ENCODE measurements at places on chromosomes 6 and 20. TPM values are rescaled to one million over a fixed set of nuclear protein-coding genes. Genes with fewer than 3 reads are reported as not detected.

DNA sequence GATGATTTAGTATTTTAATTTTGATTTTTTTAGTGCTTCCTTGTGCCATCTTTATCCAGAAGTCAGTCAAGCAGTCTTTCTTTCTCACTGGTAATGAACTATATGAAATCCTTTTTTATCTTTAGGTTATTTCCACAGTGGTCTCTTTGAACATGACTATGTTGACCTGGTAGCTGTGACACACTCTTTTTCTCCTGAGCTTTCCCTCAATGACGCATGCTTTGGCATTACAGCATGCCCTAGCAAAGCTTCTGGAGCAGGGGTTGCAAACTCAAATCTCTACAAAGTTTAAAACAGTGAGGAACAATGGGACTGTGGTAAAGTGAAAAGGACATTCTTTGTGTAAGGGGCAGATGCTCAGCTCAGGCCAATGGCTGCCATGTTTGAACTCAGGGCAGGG is 4.5 kb upstream of the PLAGL1 start:
- no peak overlapping the region for H3K4me3 ChIP-seq
- no peaks in the 10 kb centered on the region for H3K27me3 ChIP-seq
- no peak overlapping the region for H3K27ac ChIP-seq
- peaks cover 3% of the 10 kb centered on the region for H3K4me1 ChIP-seq
- no peak for DNase-seq

DNA sequence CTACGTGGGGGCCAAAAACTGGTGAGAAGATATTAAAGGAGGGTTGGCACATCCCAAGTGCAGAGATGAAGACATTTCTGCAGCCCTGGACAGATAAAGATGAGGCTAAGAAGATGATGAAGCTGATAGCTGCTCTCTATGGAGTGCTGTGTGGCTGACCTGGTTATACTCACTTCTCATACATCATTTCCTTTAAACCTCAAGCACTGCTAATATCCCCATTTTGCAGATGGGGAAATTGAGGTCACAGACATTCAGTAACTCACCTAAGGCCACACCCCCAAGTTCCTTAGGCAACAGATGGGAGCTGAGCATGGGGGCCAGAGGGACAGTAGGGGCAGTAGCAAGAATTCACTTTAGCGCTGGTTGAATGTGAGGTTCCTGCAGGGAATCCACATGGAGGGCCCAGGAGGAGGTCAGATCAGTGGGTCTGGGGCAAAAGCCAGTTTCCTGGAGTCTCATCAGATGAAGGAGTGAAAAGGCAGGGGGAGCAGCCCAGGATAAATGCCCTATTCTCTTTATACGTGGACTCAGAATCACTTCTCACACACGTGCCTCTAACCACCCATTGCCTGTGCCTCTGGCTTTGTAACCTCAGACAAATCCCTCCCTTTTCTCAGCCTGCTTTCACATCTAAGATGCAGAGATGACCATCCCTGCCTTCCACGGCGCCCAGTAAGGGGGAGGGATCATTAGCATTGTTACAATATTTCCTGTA is 125.8 kb downstream of the NFATC2 start:
- H3K27ac ChIP-seq: no peak overlapping the region
- no peaks in the 10 kb centered on the region for H3K4me1 ChIP-seq
- DNase-seq: no peak
- H3K4me3 ChIP-seq: no peak overlapping the region
- no peaks in the 10 kb centered on the region for H3K27me3 ChIP-seq

- H3K27me3 ChIP-seq: no peaks in the 10 kb centered on the region
- H3K27ac ChIP-seq: no peak overlapping the region
- no peak for DNase-seq
- H3K4me3 ChIP-seq: no peak overlapping the region
These were observed 67.2 kb upstream of the SYNDIG1 start for GRCh38 chr20:24402188-24402587.

The HLA-G gene
- total RNA-seq: 91.3 TPM

DNA sequence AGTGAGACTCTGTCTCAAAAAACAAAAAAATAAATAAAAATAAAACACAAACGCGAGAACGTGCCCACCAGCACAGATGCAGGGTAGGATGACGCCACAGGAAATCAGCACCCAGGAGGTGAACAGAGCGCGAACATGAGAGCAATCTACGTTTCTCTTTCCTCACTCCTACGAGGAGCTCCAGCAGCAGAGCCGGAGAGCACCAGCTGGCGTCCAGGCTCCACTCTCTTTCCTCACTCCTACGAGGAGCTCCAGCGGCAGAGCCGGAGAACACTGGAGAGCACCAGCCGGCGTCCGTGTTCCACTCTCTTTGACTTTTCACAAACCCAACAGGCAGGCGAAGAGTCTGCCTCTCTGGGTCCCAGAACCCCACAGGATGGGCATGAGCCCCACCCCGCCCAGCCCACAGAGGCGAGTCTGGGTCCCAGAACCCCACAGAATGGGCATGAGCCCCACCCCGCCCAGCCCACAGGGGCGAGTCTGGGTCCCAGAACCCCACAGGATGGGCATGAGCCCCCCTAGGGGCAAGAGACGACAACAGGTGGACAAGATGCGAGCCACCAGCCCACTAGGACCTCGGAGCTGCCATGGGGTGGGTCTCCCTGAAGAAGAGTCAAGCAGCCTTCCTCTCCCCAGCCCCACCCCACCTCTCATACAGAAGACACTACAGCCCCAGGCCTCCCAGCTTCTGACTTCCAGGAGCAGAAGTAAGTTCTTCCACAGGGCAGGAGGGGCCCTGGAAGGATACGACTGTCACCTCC is 20.2 kb downstream of the ZBTB46 start:
- no peaks in the 10 kb centered on the region for H3K36me3 ChIP-seq
- no peak for DNase-seq
- no peaks in the 10 kb centered on the region for H3K27me3 ChIP-seq
- no peaks in the 10 kb centered on the region for H3K4me1 ChIP-seq
- no peak overlapping the region for H3K4me3 ChIP-seq

- H3K27me3 ChIP-seq: peaks cover 3% of the 10 kb centered on the region
- H3K4me1 ChIP-seq: no peaks in the 10 kb centered on the region
- DNase-seq: no peak
- no peaks in the 10 kb centered on the region for H3K36me3 ChIP-seq
- no peak overlapping the region for H3K4me3 ChIP-seq
- no peak overlapping the region for H3K27ac ChIP-seq
These were observed 266.3 kb downstream of the ERMARD start for GRCh38 chr6:170017603-170018320.

- peak overlapping the region; percentile 99 for H3K27ac ChIP-seq
- no peaks in the 10 kb centered on the region for H3K36me3 ChIP-seq
- H3K4me3 ChIP-seq: peak overlapping the region; percentile 37
- no peaks in the 10 kb centered on the region for H3K4me1 ChIP-seq
- DNase-seq: peak; percentile 74
These were observed 778 bp upstream of the LOC128125822 start for GRCh38 chr6:63571361-63572043.

The SCRT2 gene
- total RNA-seq: not detected

- H3K4me3 ChIP-seq: peak overlapping the region; percentile 95
- H3K27ac ChIP-seq: no peak overlapping the region
- no peaks in the 10 kb centered on the region for H3K27me3 ChIP-seq
- no peaks in the 10 kb centered on the region for H3K36me3 ChIP-seq
- DNase-seq: no peak
These were observed 1.1 kb downstream of the NDRG3 start for GRCh38 chr20:36744764-36745191.

The ECT2L gene
- not detected for total RNA-seq

- no peak for DNase-seq
- no peaks in the 10 kb centered on the region for H3K36me3 ChIP-seq
- no peaks in the 10 kb centered on the region for H3K4me1 ChIP-seq
- H3K27ac ChIP-seq: no peak overlapping the region
These were observed 118.8 kb upstream of the TRAF3IP2 start for GRCh38 chr6:111724505-111724904.

DNA sequence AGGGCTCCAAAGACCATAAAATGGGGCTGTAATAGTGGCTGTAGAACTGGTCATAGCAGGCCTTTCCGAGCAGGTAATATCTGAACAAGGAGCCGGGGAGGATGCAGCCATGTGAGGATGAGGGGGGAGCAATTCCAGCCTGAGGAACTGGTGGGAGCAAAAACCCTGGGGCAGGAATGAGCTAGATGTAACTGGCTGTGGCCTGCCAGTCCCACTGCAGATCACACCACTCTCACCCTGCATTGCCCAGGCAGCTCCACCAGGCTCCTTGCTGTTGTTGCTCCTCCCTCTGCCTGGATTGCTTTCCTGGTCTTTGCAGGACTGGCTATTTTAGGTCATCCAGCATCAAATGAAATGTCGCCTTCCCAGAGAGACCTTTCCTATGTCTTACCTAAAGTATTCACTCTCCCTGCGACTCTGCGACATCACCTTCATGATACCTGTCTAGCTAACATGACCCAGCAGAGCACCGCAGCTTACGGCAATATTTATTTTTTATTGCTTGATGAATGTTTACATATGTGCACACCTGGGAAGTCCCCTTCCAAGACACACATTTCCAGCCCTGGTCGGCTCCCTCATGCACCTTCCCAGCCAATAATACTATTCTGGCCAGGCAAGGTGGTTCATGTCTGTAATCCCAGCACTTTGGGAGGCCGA is 2.4 kb upstream of the ZFP64 start:
- DNase-seq: peak; percentile 69
- H3K27me3 ChIP-seq: no peaks in the 10 kb centered on the region
- H3K4me1 ChIP-seq: no peaks in the 10 kb centered on the region
- H3K36me3 ChIP-seq: no peaks in the 10 kb centered on the region
- peak overlapping the region; percentile 41 for H3K27ac ChIP-seq
- H3K4me3 ChIP-seq: no peak overlapping the region

- no peak overlapping the region for H3K27ac ChIP-seq
- peaks cover 4% of the 10 kb centered on the region for H3K4me1 ChIP-seq
- H3K27me3 ChIP-seq: no peaks in the 10 kb centered on the region
These were observed 5.7 kb upstream of the TENT5A start for GRCh38 chr6:81758221-81758620.

- H3K4me1 ChIP-seq: no peaks in the 10 kb centered on the region
- DNase-seq: no peak
- no peak overlapping the region for H3K4me3 ChIP-seq
- H3K27ac ChIP-seq: no peak overlapping the region
- no peaks in the 10 kb centered on the region for H3K27me3 ChIP-seq
These were observed 234.2 kb downstream of the HACE1 start for GRCh38 chr6:104625536-104625935.

The LST1 gene
- total RNA-seq: 9.2 TPM

DNA sequence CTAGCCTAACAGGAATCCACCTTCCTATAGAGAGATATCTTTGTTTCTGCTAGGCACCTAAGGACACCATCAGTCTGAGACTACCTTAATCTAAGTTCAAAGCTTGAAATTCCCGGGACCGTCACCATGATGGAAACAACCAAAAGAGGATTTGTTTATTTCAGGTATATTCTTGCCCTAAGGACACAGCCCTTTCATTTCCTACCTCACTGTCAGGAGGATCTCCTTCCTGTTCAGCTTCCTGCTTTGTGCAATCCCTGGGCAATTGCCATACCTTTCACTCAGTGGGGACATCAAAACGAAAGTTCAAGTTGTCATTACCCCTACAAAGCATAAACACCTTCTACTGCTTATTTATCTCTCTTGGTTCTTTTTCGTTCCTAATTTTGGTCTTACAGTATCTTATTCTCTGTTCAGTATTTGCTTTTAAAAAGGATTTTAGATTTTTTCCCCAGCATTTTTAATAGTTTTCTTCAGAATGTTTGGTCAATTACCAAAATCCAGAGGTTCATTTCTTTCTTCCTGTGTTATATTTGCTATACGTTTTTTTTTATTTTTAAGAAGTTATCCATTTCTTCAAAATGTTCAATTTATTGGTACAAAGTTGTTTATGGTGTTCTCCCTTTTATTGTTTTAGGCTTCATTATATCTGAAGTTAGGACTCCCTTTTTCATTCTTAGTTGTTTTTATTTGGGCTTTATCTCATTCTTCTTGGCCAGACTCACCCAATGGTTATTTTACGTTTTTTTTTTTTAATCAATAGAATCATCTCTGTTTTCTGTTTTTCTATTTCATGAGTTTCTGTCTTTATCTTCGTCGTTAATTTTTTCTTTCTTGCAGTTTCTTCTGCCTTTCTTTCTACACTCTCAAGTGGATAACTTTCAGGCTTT is 13.0 kb upstream of the TBPL1 start:
- no peaks in the 10 kb centered on the region for H3K36me3 ChIP-seq
- no peak overlapping the region for H3K27ac ChIP-seq
- no peak overlapping the region for H3K4me3 ChIP-seq

DNA sequence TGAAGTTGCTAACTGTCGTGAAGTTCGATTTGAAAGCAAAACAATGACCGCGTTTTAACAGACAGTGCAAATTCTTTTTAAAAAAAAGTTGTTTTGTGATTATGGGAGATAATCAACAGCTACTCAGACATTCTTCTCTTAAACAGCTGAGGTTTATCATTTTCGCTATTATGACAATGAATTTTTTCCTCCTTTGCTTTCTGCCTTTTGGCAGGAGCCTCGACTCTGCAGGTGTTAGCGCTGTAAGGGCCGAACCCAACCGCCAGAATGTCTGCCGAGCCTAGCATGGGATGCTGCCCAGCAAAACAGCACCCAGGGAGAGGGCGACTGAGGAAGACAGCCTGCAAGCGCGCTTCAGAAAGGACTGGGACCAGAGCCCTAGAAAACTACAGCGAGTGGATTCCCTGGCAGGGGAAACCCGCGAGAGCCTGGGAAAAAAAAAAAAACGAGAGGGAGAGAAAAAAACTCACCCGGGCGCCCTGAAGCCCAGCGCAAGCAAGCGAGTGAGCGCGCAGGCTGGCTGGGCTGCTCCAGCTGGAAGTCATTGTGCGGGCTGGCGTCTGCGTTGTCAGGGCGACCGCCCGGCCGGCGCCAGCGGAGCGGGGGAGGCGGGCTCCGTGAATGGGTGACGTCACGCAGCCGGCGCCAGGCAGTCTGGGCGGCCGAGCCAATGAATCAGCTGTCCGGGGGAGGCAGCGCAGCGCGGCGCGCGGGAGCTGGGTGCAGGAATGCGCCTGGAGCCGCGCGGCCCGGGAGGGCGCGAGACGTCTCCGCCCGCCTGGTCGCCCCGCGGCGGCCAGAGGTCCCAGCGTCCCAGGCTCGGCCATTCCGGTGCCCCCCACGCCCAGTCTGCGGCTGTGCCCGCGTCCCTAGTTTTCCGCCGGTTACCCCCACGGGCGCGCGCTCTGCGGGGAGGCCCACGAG is 32.7 kb upstream of the ID4 start:
- no peaks in the 10 kb centered on the region for H3K36me3 ChIP-seq
- peaks cover 7% of the 10 kb centered on the region for H3K4me1 ChIP-seq
- H3K4me3 ChIP-seq: peak overlapping the region; percentile 49
- H3K27me3 ChIP-seq: no peaks in the 10 kb centered on the region
- DNase-seq: peak; percentile 94

The DSN1 gene
- 24.2 TPM for total RNA-seq

- no peaks in the 10 kb centered on the region for H3K36me3 ChIP-seq
- no peak overlapping the region for H3K4me3 ChIP-seq
- no peaks in the 10 kb centered on the region for H3K27me3 ChIP-seq
- DNase-seq: peak; percentile 59
- H3K27ac ChIP-seq: no peak overlapping the region
These were observed 43.6 kb downstream of the AFDN start for GRCh38 chr6:167870321-167870720.

DNA sequence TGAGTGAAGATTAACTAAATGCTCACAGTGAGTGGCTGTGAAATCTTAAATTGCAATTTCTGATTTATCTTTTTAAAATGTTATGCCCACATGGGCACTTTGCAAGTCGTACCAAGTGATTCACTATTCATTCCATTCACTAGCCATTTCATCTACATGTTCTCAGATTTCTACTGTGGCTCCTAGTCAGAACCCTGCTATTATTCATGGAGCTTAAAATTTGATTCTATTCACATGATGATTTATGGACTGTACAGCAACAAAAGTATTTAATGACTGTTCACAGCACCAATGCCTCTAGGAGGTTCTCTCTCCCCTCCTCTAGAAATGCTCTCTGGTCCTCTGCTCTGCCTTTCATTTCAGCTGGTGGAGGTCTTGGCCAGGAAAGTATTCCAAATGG is 133.5 kb upstream of the MAP3K7 start:
- no peak overlapping the region for H3K4me3 ChIP-seq
- H3K4me1 ChIP-seq: no peaks in the 10 kb centered on the region
- no peaks in the 10 kb centered on the region for H3K27me3 ChIP-seq

The ZNF341 gene
- 2.7 TPM for total RNA-seq

The DTD1 gene
- total RNA-seq: 21.0 TPM

The AVP gene
- not detected for total RNA-seq

All from colonic mucosa (tissue), 4 donors.